ENCODE measurements at places on chromosomes 6 and 20.

DNA sequence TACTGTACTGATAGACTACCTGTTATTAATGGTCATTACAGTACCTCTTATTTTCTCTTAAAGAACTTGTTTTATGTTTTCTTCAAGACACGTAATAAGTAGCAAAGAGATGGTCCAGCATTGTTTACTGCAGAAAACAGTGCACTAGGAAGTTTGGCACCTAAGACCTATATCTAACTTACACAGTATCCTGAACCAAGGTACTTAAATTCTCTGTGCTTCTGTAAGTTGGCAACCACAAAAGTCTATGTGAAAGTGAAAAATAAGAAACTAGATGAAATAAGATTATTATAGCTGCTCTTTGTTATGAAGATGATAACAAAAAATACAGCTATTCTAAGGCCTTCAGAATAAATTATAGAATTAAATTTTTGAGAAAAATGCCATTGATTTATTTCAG is 411.7 kb upstream of the SOX4 start:
- no peak for DNase-seq

DNA sequence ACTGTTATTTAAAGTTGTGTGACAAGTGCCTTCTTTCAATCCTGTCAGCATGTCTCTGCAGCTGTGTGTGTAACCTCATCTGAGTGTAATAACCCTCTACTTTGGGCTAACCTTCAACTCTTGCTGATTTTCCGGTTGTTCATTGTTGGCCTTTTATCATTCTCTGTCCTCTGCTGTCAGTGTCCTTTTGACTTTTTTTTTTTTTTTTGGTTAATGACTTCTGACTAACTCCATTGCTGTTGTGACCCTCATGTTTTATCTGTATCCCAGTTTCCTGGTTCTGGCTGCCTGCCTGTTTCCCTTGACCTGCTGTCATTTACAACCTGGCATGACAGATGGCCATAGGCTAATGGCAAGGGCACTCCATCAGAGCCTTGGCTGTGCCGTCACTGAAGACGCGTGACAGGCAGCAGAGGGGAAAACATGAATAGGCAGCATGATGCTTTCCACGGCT is 145.7 kb upstream of the MAN1A1 start:
- no peak for DNase-seq

DNA sequence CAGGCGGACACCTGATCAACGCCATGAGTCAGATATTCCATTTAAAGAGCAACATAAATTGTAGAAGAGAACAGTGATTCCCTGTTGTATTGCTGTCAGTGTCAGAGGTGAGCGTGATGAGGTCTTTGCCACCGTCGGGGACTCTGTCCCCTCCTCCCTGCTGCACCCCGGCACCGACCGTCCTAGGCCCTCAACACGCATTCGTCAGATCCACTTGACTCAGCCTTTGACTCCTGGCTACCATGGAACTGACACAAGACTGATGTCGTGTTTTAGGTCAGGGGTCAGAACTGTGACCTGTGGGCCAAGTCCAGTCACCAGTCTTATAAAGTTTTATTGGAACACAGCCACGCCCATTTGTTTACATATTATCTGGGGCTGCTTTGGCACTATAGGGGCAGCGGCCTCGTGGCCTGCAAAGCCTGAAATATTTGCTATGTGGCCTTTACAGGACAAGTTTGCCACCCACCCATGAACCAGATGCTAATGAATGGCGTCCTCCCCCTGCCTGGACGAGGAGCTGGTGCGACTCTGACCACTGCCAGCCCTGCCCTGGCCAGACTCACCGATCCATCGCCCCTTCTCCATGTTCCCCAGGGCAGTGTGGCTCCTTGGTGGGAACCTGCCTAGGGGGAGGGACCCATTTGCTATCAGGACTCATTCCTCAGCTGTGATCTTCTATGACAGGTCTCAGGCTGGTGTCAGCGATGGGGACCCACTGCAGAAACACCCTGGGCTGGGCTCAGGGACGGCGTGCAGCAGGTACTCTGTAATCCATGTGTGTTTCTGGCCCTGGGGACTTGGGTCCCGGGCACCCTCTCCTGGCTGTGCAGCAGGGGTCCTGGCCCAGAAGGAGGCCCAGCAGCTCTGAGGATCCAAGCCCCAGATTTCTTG is 37.5 kb upstream of the PHACTR3 start:
- DNase-seq = no peak

DNA sequence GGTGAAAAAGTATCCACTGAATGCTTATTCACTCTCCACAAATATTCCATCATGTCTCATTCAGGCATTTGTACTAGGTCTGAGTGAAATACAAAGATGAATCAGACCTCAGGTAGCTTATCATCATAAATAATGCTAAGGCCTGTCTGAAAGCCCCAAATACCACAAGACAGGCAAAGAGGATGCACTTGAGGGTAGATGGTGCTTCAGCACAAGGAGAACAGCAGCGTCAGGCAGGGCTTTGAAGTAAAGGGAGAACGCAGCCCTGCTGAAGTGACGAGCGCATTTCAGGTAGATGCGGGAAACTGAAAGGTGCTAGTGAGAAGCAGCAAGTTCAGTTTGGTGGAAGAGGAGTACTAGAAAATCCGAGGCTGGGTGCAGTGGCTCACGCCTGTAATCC is 38.7 kb downstream of the MAP3K5 start:
- DNase-seq = no peak

DNA sequence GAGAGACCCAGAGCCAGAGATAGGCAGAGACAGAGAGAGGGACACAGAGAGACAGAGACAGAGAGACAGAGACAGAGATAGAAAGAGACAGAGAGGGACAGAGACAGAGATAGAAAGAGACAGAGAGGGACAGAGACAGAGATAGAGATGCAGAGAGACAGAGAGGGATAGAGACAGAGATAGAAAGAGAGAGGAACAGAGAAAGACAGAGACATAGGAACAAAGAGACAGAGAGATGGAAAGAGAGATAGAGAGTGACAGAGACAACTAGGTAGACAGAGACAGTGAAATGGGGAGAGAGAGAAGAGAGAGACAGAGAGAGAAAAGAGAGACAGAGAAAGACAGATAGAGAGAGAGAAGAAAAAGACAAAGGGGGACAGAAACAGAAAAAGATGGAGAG is 165.4 kb upstream of the FOXQ1 start:
- DNase-seq = no peak

- no peak for DNase-seq
Observed at GRCh38 chr6:153140299-153140698, 9.2 kb upstream of the RGS17 start.

GRCh38 chr6:132209351-132209750 is 191.9 kb downstream of the MOXD1 start:
- no peak for DNase-seq

GRCh38 chr6:124400261-124400999 is 561.8 kb upstream of the RNF217 start:
- DNase-seq = no peak

DNA sequence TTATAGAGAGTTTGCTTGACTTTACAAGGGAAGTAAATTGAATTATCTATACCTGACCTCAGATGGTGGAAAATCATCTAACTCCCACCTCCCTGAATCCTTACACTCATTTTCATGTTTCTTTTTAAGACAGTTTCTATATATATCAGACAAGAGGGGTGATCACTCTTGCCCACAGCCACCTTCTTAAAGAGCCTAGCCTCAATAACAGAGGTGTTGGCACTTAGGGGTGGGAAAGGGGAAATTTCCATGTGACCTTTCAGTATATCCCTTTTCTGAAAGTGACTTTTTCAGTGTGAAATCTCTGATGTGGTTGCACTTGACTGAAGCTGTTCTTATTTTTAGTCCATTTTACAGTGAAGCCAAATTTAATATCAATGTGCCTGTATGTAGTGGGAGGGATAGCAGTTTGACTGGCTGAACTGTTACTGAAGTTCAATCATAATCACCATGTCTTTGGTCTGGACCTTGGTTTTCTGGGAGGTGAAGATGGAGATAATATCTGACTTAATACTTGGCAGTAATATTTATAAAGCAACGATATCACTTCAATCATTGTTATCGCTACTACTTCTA is 141.3 kb downstream of the MAP3K7 start:
- DNase-seq = no peak

- DNase-seq = no peak
Observed at GRCh38 chr6:2877057-2877882, 25.8 kb downstream of the SERPINB9 start.

GRCh38 chr6:39239527-39240154 is 10.4 kb upstream of the KCNK5 start:
- DNase-seq = no peak

- peak; percentile 74 for DNase-seq
Observed at GRCh38 chr6:136761227-136761922, 30.9 kb downstream of the MAP3K5 start.

DNA sequence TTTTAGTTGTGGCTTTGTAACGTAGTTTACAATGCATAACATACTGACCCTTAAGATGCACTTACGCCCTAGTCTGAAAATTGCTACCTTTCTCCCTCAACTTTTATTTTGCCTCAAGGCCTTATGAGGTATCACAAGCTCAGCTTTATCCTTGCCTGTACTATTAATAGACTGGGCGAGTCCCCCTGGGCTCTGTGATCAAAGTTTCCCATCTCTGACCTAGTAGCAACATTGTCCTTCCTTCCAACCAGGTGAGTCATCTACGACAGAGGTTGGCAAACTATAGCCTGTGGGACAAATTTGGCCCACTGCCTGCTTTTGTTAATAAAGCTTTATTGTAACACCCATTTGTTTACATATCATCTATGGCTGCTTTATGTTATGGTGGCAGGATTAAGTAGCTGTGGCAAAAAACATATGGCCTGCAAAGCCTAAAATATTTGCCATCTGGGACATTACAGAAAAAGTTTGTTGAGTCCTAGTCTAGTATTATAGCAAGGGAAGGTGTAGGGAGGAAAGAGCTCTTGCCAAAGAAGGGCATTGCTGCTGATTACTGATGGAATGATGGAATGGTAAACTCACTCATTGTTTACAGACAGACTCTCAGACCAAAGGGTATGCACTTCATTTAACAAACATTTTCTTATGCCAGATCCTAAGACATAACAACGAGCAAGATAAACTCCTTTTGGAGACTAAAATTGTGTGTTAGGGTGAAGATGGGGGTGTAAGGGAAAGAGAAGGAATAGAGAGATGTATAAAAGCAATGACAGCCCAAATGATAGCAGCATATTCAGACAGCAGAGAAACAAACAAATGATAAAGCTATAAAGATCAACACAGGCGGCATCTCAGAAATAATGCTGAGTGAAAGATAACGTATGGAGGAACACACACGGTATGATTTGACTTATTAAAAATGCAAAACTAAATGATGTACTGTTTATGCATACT is 74.2 kb downstream of the SLC22A23 start:
- DNase-seq = peak; percentile 84

DNA sequence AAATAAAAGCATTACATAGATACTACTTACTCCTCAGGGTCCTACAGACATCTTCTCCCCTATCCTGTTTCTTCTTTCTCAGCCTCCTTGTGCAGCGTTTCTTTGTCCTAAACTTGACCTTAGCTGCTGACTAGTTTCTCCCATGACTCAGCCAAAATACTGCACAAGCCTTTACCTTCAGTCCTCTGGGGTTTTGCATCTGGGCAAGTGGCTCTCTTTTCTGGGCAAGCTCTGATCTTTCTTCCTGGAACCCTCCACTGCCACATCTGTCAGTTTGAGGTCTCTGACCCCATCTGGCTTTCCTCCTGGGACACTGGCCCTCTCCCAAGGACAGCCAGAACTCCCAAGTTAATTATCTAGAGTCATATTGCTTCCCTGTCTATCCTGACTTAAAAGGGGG is 838.4 kb downstream of the DHX35 start:
- DNase-seq = no peak

GRCh38 chr6:86937219-86938079 is at the start of gene HTR1E:
Gene HTR1E, plus strand, starts transcription at chr6:86937528. Its CDS starts 77,807 bp downstream, at chr6:87015335.
- DNase-seq = peak; percentile 31

DNA sequence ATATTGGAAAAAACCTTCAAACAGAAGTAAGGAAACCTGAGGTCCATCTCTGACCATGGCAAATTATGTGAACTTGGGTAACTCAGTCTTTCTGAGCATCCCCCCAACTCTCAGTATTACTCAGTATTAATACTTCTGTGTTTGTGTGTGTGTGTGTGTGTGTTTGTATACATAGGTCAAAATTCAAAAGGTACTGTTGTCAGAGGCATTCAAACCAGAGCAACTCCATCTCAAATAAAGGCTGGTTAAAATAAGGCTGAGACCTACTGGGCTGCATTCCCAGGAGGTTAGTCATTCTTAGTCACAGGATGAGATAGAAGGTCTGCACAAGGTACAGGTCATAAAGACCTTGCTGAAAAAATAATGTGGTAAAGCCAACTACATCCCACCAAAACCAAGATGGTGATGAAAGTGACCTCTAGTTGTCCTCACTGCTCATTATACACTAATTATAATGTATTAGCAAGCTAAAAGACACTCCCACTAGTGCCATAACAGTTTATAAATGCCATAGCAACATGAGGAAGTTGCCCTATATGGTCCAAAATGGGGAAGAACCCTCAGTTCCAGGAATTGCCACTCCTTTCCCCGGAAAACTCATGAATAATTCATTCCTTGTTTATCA is 33.3 kb upstream of the SLC22A16 start:
- DNase-seq = no peak

DNA sequence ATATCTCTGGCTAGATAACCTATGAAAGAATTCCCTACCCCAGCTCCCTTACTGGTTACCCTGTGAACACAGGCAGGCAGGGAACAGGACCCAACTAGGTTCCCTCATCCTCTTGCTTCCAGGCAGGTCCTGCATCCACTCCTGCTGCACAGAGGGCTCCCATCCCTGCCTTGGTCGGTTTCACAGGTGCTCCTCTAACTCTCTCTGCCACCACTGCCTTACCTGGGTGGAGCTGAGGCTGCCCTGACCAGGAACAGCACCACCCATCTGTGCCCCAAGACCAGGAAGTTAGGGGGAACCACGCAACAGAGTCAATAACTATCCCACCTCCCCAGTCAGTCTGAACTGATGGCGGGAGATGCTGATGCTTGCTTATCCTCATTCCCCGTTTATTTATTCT is 37.0 kb upstream of the HLA-A start:
- no peak for DNase-seq

- DNase-seq = no peak
Observed at GRCh38 chr6:117557951-117558350, 44.4 kb downstream of the GOPC start.

DNA sequence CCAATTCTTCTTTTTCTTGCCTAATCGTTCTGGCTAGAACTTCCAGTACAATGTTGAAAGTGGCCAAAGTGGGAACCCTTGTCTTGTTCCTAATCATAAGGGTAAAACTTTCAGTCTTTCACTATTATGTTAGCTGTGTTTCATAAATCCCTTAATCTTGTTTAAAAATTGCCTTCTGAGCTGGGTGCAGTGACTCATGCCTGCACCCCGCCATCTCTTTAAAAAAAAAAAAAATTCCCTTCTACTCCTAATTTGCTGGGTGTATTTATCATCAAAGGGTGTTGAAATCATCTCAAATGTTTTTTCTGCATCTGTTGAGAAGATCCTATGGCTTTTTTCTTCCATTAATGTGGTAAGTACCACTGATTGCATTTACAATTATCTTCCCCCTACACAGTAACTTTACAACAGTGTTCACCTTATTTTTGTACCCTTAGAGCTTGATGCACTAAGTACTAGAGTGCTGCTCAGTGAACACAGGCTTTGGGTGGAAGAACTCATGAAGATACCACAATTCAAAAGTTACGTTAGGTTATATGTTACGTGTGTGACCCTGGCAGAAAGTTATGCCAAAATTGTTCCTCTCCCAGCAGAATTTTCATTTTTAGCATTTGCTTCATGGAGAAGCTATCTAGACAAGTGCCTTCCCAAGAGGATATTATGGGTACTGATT is 9.7 kb downstream of the SNRPB start:
- DNase-seq = no peak

Measured in RPMI8226 (cell line).